ENCODE measurements at places on chromosomes 6 and 20.

DNA sequence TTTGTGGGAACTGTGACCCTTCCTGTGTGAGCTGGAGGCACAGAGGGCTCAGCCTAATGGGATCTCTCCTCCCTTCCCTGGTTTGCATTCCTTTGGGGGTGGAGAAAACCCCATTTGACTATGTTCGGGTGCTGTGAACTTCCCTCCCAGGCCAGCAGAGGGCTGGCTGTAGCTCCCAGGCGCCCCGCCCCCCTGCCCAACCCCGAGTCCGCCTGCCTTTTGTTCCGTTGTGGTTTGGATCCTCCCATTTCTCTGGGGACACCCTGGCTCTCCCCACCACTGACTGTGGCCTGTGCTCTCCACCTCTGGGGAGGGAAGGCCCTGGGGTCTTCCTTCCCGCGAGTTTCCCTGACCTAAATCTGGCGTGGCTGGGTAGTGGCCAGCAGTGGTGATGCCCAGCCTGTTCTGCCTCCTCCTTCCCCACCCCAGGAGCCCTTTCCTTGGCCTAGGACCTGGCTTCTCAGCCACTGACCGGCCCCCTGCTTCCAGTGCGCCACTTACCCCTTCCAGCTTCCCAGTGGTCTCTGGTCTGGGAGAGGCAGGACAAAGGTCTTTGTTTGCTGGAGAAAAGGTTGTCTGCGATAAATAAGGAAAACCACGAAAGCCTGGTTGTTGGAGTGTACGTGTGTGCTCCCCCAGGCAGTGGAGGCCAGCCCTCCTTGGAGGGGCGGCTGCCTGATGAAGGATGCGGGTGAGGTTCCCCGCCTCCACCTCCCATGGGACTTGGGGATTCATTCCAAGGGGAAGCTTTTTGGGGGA lies 4.9 kb downstream of the VEGFA start:
- peak; percentile 26 for DNase-seq

- DNase-seq: no peak
Measured at GRCh38 chr20:31608251-31608945, 3.3 kb downstream of the ID1 start.

DNA sequence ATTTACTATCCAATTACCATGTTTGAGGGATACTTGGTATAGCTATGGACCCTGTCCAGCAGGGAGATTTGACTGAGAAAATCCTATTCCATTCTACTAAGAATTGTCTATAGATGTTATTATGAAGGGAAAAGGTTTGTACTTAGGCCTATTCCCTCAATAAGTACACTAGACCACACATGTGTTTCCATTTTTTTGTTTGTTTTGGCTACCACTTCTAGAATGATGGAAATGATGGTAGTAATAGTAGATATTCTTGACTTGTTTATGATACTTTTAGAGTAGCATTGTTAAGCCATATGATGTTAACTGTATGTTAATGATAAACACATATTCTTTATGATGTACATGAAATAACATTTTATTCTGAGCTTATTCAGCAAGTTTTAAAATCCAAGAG lies 144.8 kb downstream of the OGFRL1 start:
- DNase-seq: no peak

DNA sequence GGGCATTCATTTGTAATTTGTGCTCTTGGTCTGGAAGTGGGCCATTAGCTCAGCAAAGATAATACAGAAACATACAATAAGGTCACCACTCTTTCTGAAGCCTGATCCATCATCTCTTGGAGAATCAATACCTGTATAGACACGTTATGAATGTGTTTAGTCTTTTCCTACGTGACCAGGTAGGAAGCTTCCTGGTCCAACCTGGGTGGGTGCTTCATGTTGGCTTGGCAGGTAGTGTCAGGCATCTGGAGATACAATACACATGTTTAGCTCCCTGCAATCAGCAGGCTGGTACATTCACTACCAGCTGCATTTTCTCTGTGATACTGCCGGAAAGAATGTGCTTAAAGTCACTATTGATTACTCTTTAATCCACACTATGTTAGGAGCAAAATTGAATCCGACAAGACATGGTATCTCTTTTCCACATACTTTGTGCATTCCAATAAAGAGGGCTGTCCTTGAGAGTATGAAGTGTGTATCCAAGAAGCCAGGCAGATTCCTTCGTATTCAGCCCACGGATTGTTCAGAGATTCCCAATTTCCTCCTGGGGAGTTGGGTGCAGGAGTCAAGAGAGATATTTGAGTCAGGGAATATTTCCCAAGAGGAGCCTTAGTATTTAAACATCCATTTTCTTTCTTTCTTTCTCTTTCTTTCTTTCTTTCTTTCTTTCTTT lies 49.9 kb upstream of the RANBP9 start:
- no peak for DNase-seq

GRCh38 chr20:22460231-22460630 lies 124.1 kb downstream of the FOXA2 start:
- no peak for DNase-seq

- DNase-seq: no peak
Measured at GRCh38 chr6:11851387-11851786, 72.8 kb upstream of the ADTRP start.

DNA sequence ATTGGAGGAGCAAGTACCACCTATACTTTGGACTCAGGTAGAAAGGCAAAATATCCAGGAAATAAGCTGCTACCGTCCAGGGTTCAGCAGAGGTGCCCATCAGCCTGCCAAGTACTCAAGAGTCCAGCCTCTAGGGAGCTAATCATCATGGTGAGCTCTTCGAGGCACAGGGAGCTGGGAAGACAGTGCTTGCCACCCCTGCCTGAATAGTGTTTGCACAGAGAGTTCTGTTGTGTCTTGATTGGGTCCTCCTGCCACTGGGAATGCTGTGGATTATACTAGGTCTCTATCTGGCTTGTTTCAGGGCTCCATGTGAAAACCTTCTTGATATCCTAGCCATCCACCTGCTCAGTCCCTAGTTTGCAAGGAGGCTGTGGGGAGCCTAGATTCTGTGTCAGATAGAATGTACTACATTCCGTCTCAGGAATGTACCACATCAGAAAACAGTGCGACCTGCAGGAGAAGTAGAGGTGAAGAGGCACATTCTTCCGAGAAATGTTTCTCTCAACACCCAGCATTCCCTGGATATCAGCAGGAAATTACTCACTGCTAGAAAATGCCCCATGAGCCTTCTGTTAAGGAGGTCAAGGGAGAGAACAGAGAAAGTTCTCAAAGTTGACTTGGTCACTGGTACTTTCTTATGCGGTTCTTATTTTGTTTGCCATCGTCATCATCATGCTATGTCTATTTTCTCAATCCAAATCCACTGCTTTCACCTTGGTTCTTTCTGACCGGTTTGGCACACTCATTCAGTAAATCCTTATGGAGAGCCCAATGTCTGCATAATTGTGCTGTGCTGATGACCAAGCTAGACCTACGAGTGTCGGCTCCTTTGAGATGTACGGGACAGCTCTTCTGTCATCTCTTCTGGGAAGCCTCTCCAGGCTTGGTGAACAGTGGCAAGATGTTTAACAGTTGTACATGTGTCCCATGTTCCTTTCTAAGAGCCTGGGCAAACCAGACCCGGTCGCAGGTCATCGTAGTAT lies 30.7 kb downstream of the PTPN1 start:
- DNase-seq: no peak

DNA sequence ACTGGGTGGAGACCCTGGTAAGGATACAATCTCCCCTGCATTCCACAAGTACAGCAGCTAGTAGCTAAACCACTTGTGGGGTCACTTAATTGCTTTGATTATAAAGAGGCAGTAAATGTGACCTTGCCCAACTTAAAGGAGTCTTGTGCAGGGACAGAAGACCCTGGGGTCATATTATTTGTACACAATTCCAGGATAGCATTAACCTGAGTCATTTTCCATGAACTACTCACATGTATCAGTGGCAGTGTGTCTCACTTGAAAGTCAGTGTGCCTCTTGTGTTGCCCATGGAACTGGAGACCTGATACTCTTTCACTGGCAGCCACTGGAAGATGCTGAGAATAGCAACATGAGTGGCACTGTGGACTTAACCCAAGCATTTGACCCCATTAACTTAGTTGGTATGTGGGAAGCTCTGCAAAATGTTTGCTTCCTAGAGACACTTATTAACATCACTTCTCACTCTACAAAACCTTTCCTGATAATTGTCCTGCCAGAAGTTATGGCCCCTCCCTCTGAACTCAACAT lies 28.9 kb downstream of the CLIC5 start:
- no peak for DNase-seq

DNA sequence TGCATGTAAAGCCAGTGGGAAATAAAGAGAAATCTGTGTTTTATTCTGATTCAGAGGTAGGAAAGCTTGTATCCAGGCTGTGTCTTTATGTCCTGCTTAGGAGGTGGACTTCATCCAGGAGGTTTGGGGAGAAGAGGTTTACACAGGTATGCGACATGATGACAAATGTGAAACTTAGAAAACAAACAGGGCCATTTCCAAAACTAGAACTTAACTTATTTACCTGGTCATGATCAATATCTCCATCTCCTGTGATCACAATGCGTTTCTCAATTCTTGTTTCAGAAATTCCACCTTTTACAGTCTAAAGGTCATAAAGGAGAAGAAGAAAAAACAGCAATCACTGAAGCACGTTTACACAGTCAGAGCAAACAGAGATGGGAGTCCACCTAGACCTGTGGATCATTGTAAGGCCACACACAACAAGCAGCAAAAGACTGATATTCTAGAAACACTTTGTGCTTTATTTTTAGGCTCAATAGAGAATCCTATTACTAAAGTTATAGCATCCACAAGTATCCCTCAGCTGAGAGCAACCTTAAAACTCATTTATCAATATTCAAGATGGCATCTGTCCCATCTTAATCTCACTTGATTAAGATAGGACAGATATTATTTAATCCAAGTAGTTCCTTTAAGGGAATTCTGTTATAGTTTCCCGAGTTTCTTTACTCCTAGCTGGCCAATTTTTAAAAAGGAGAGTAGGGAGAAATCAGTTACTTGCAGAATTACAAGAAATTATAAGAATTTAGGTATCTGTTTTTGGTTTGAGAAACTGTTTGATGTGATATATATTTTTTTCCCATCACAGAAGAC lies 36.4 kb downstream of the SMLR1 start:
- DNase-seq: no peak

GRCh38 chr20:49214571-49214970 lies 4.6 kb upstream of the DDX27 start:
- no peak for DNase-seq

Data from stimulated activated CD8-positive, alpha-beta memory T cell treated with anti-CD3 and anti-CD28 coated beads, Interleukin-4, amount 100 ng/mL, for 1 hour (primary cell).